DMS 273 treated with DMSO at 0.1 percent for 48 hours (cell line): ENCODE measurements at places on chromosomes 16 and 17.
A peak's percentile ranks its signal among the peaks of the same experiment; 100 is the strongest.

DNA sequence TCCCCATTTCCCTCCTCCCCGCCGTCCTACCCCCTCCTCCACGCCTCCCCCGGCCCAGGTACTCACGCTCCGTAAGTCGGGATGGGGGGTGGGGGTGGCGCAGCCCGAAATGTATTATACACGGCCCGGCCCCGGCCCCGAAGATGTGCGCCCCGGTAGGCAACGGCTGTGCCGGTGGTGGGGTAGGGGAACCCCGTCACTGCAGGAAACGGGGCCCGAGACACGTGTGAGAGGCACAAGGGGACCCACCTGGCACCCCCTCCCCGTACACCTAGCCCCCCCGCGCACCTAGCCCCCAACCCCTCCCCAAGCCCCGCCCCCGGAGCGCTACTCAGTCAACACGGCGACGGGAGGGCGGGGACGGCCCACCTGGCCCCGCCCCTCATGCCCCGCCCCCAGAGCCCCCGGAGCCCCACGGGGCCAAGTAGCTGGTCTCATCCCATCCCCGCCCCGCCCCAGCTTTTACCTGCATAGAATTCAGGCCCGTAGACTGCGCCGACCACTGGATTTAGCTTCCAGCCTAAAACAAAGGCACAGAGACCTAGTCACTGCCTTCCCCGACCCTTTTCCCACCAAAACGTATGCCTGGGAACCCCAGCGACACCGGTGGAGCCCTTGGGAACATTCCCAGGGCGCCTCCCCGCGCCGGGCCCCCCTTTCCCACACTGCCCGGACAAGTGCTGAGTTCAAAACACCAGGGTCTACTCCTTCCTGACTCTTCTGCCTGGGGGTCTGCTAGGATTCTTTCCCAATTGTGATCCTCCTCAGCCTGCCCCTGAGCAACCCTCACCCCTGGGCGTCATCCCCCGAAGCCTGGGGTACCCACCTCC is 22.8 kb downstream of the ENGASE start:
- DNase-seq: no peak

- DNase-seq: no peak
These were observed 102.8 kb downstream of the ADAMTS18 start for GRCh38 chr16:77331802-77332586.

- DNase-seq: no peak
These were observed 1.9 kb downstream of the CLEC16A start for GRCh38 chr16:10946308-10946707.

- DNase-seq: peak; percentile 31
These were observed 4.0 kb downstream of the SLC35B1 start for GRCh38 chr17:49703557-49704277.

- DNase-seq: no peak
These were observed 1.9 kb upstream of the CD68 start for GRCh38 chr17:7577327-7578199.

GRCh38 chr16:23966597-23967394 is 131.0 kb downstream of the PRKCB start:
- no peak for DNase-seq

DNA sequence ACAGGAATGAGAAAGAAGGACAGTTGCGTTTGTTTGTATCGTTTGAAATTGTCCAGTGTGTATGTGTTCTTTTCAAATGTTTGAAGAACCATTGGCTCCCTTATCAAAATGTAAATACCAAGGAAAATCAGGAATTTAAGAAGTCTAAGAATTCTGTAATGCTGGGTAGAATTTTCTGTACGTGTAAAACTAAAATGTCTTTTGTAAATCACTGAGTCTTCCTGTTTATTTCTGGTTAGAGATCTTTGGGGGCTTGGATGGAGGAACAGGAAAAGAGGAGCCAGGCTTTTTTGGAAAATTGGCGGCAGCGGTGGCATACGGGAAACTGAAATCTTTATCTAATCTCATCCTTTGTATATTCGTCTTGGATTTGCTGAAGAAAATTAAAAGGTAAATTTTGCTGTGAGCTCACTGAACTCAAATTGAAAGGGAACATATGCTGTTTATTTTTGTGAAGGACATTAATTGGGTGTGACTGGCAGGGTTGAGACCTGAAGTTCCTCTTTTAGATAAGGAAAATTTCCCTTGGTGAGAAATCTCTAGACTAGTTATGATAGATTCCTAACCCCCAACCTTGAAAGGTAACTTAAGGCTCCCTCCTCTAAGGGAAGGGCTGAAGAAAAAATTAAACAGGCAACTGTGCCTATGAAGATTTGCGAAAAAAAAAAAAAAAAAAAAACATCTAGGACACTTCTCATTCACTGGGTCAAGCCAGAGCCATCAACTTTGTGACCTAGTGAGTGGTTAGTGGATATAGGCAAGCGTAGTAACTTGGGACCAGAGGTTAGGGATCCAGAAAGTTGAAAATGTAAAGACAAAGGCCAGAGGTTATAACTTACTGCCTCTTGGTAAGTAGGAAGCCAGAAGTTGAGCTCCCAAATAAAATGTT is 10.8 kb downstream of the TAT start:
- DNase-seq: no peak

GRCh38 chr16:5205361-5206040 is 107.9 kb upstream of the EEF2KMT start:
- no peak for DNase-seq

- no peak for DNase-seq
These were observed 24.6 kb upstream of the COX10 start for GRCh38 chr17:14044702-14045101.

DNA sequence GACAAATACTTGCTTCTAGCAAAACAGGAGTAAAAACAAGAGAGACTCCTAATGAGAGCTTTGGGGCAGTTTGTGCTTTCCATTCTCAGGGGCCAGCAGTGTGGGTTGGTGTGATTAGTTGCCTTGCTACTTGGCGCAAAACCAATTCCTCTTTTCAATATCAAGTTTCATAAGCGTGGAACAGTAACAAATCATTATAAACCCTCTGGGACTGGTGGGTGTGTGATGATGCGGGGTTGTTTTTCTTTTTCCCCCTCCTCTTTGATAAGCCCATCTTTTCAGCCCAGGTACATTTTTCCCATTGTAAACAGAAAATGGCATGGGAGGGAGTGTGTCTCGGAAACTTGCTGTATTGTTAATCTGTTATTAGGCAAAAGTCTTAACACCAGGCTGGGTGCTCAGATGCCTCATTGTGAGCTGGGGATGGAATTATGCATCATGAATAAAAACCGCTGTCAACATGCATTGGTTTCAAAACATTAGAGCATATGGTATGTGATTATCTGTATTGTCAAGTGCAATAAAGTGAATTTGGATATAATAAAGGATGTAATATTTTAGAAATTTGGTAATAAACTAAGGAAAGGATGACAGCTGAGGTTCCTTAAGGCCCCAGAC is 166.4 kb downstream of the CCDC182 start:
- DNase-seq: peak; percentile 50

GRCh38 chr16:73713778-73714495 is 582.7 kb upstream of the PSMD7 start:
- DNase-seq: peak; percentile 2

- DNase-seq: no peak
These were observed at the start of gene RPH3AL for GRCh38 chr17:352421-353212. Gene RPH3AL, minus strand, starts transcription at chr17:352807. Its CDS starts 25,264 bp downstream, at chr17:327543.

DNA sequence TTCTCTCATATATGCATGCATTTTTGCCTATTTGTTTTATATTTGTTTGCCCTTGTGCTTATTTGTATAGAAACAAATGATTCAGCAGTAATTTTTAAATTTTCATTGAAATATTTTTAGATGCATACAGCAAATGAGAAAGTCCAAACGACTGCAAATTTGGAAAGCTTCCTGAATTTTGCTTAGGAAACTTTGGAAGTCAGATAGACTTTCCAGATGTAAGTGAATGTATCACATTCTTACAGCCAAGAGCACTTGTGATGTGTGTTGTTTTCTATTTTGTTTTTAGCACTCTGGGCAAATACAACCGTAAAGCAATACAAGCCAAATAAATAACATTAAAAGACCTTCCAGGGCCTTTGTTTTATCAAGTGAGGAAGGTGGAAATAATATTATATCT is 680.8 kb upstream of the CDH8 start:
- DNase-seq: no peak

DNA sequence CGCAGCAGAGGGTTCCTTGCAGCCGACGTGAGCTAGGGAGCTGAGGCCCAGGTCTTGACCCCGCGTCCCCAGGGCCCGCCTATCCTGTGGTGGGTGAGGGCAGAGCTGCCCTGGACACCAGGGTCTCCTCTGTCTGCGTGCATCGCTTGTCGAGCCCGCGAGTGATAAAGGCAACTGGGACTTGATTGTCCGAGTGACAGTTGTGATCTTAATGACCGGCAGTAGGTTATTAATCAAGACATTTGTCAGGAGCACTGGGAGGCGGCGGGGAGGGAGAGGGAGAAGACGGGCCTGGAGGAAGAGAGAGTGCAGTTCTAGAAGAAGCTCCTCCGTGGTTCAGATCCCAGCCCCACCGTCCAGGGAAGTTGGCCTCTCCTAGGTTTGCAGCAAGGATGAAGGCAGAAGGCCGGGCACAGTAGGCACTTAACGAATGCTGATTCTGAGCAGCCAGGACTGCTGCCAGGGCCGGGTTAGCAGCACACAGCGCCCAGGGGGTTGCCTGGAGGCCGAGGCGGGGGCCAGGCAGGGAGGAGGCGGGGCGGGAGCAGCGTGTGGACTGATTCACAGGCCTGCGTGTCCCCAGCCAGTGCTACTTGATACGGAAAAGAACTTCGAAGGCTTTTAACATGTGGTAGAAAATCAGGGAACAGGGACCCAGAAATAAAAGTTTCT is 11.3 kb upstream of the GSE1 start:
- no peak for DNase-seq

DNA sequence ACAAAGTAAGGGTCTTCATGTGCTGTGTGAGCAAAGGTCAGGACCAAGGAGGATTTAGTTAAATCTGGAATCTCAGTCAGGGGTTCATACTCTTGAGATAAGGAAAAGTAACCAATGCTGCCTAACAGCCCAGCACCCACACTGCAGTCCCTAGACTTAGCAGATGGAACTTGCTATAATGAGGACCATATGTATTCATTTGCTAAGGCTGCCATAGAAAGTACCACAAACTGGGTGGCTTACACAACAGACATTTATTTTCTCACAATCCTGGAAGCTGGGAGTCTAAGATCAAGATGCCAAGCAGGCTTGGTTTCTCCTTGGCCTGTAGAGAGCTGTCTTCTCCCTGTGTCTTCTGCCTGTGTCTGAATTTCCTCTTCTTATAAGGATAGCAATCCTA is 20.8 kb downstream of the ZP2 start:
- no peak for DNase-seq

DNA sequence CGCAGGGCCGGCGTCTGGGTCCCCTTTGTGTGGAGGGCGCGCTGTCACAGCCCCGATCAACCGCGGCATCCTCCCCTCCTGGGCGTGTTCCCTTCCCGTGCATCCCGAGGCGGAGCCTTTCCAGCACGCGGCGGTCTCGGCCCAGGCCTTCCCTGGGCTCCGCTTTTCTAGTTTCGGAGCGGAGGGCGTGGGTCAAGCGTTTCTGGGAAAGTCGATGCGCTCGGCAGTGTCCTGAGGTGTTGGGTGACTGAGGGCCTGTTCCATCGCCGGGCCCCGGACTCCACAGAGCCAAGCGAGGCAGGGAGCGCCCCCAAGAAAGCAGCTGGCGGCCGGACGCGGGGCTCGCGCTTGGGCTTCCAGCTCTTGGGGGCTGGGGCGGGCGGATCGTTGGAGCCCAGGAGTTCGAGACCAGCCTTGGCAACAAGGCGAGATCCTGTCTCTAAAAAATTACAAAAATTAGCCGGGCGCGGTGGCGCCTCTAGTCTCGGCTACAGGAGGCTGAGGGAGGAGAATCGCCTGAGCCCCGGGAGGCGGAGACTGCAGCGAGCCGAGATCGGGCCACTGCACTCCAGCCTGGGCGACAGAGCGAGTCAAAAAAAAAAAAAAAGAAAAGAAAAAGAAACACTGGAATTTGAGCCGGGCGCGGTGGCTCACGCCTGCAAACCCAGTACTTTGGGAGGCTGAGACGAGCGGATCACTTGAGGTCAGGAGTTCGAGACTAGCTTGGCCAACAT is 806 bp downstream of the IFT140 start:
- no peak for DNase-seq

- DNase-seq: peak; percentile 56
These were observed 3.6 kb upstream of the HROB start for GRCh38 chr17:44137891-44138709.

DNA sequence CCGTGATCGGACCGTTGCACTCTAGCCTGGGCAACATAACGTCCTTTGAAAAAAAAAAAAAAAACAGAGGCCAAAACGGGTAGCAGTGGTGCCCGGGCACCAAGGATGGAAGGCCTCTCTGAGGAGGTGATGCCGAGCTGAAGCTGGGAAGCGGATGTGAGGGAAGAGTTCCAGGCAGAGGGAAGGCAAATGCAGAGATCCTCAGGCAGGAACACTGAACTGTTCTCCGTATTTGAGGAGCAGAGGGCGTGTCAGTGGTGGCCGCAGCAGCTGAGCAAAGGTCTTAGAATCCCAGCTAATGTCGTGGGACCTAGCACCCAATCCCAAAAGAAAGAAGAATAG is 656 bp upstream of the KCTD13 start:
- DNase-seq: no peak

- DNase-seq: no peak
These were observed 4.1 kb downstream of the NDRG4 start for GRCh38 chr16:58503863-58504688.

DNA sequence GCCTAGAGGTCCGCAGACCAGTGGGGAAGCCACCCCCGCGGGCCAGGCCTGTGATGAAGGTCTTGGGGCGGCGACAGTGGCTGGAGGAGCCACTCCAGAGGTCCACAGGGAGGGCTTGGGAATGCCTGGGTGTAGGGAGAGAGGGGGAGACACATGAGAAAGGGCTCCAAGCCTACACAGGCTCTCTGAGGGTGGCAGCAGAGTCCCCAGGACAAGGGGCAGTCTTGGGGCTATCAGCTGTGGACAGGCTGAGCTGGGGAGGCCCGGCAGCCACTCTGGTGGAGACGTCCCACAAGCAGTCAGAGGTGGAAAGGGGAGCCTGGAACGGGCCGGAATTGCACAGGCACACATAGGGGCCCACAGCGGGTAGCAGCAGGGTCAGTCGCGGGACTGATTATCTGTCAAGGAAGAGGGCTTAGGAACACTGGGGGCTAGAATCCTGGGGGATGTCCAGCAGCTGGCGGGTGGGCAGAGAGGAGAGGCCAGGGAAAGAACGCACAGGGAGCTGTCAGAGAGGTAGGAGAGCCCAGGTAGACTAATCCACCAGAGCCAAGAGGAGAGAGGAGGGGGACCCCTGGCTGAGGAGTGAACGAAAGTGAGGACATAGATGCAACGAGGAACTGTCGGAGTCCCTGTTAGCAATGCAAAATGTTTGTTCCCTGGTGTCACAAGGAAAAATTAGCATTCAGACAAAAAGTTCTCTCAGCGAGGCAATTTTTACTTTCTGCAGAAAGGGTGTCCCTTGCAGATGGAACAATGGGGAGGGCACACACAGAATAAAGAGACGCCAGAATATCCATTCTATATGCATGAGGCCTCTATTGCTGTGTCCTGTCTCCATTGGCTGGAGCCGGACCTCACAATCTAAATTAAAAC is 93.9 kb upstream of the DNAH17 start:
- DNase-seq: no peak

GRCh38 chr16:86195863-86196630 is 297.1 kb downstream of the IRF8 start:
- DNase-seq: no peak

DNA sequence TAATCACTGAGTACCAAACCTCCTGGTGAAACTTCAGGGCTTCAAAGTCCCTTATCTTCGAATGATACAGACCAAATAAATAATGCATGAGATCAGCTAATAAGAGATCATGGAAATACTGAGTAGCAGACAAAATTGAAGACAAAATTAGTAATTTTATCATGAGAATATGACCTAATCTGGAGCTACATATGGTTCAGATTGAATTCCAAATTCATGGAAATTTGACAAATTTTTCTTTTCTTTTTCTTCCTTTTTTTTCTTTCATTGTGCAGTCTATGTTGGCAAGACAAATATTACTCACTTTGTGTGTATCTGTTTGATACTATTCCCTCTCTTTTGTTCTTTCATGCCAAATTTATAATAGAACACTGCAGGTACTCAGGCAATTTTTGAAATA is 218.1 kb upstream of the KCNJ16 start:
- DNase-seq: no peak
